ENCODE measurements at places on chromosomes 7 and 10.
A peak's percentile ranks its signal among the peaks of the same experiment; 100 is the strongest.

DNA sequence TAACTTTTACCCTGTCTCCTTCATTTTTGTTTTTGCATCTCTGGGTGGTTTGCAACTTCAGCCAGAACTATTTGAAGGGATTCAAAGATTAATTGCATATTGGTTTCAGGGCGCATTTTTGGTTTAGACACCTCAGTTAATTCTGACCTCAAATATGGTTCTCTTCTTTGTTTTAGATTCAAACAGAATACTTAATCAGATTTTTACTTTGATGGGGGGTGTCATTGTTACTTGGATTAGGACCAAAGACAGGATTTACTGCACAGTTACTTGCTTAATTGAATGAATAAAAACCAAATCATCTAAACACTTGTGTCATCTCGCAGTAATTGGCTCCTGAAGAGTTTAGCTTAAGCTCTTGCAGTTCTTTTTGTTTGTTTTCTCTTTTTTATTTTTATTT, 100.9 kb downstream of the PHTF2 start:
- DNase-seq, result no peak

DNA sequence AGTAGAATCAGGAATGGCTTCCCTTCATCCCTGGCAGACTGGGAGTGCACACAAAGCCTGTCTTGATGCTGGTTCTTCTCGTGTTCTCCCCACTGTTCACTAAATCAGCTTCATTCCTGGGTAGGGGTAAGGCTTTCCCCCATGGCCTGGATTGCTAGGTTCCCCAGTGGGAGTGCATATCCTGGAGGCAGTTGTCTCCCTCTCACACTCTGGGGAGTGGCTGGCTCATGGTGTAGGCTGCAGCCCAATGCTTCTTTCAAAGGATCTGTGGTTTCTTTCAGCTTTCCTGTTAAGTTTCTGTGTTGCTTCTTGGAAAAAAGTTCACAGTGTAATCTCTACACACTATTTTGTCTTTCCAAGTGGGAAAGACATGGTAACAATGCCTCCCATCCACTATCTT, 32.6 kb upstream of the ARMC3 start:
- DNase-seq, result no peak

DNA sequence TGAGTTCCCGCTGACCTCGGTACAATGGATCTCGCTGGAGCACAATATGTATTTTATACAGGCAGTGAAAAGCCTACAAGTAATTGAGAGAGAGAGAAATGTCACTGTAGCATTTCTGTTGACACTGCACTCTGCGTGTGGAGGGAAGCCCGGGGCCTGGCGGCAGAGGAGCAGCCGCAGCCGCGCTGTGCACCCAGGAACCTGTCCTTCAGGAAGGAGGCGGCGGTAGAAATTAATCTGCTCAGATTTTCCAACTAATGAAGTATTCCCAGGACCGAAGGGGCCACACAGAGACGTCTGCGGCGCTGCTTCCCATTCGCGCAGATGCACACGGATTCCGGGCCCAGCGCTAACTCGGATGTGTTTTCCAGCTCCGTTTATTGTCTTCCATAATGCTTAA, 170.1 kb downstream of the EBF3 start:
- no peak for DNase-seq

DNA sequence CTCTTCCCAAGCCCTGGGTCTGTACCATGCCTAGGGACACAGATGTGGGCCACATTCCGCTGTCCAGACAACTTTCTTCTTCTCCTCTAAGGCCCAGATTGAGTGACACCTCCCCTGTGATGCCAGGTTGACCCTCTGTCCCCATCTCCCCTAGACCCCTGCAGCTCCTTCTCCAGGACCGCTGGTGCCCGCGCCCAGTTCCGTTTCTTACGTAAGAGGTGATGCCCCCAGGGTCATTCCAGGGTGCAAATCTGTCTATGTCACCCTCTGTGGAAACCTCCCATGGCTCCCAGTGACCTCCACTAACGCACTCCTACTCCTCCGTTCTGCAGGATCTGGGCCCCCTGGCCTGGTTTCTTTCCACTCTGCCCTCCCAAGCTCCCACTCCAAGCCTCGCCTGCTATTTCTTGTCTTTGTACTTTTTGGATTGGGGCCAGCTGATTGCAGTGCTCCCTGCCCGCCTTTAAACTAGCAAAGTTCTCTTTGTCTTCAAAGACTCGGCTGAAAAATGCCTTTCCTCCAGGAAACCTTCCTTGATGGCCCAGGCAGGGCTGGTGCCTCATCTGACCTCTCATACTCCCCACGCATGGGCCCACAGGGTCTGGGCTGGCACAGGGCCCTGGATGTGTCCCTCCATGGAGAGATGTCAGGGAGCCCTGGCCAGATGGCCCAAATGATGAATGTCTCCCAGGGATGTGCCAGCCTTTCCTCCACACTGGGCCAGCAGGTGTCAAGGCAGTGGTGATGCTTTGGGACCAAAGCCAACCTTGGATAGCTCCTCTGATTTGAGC, 21.3 kb upstream of the ELN start:
- no peak for DNase-seq

- DNase-seq, result peak; percentile 81
Observed at GRCh38 chr7:1086588-1087464, 1.1 kb upstream of the GPER1 start.

DNA sequence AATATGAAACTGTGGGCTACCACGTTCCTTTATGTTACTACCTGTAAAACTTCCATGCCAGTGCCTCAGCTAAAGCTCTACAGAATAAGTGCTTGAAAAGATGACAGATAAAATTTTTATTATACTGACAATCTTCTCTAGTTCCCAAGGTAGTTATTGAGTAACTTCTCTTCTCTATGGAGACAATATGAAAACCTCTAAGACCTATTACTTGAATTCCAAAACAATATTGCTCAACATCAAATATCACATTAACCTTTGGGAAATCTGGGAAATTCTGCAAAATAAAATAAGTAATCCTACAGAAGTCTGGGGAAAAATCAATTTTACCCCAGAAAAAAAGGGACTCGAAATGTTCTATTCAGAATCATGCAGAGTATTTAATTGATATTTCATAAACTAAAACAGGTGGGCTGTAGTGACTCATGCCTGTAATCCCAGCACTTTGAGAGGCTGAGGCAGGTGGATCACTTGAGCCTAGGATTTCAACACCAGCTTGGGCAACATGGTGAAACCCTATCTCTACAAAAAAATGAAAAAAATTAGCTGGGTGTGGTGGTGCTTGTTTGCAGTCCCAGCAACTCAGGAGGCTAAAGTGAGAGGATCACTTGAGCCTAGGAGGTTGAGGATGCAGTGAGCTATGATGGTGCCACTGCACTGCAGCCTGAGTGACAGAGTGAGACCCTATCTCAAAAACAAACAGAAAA, 23.8 kb upstream of the ANK3 start:
- DNase-seq, result no peak

DNA sequence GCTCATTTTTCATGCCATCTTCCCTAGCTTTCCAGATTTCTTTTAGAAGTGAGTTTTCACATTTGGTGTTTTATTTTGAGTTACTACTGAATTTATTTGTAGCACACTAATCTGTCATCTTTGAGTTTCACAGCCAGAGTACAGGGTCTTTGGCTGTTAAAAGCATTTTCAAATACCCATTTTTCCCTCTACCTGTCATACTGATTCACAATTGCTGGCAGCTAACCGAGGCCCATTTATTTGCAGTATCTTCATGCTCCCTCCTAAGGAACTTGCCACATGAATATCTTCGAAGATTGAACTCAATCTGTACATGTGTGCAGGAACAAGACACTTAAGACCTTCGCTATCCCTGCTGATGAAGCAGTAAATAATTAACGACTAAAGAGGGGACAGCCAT, 44.8 kb upstream of the DKK1 start:
- no peak for DNase-seq

DNA sequence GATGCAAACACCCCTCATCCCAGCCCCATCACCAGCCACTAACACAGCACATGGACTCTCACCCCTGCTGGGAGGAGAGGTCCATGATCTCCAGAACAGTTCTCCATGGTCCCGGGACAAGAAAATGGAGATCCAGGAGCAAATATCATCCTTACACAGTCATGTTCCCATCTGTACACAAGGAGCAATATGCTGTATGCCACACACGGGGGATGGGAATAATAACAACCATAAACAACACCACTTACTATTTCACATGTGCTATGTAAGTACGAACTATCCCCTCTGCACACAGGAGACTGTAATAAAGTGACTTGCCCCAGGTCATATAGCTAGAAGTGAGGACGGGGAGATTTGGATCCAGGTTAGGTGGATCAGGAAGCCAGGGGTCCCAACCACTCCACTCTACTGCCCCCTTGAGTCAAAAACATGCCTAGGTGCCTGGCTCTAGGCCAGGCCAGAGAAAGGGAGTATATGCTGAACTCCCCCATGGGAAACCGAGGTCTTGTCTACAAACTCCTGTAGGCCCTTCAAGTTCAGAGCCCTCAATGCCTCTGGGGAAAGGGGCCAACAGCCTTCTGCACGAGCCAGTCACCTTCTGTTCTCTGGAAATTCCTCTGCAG, 34.1 kb downstream of the LRRC20 start:
- DNase-seq, result peak; percentile 61

GRCh38 chr10:48335788-48336187, 29.3 kb downstream of the MAPK8 start:
- DNase-seq, result no peak

GRCh38 chr7:135825406-135825805, 76.8 kb upstream of the FAM180A start:
- no peak for DNase-seq

GRCh38 chr7:49639068-49639593, 134.3 kb upstream of the VWC2 start:
- DNase-seq, result no peak

GRCh38 chr10:30045961-30046360, 13.4 kb downstream of the JCAD start:
- no peak for DNase-seq

DNA sequence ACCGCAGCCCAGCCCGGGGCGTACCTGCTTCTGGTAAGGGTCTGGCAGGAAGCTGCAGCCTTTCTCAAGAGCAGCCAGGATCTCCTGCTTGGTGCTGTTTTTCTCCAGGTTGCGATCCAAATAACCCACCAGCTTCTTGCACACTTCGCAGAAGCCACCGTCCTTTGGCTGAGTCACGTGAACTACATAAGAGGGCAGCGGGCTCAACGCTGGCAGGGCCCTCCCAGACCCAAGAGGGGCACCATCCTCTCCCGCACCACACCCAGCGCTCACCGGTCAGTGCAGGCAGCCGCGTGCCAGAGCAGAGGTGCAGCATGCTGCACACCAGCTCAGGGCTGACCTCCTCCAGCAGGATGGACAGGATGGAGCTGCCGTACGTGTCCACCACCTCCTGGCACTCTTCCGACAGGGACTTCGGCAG, 31.6 kb downstream of the PSAP start:
- DNase-seq, result no peak

- DNase-seq, result no peak
Observed at GRCh38 chr10:7768417-7768816, 19.4 kb downstream of the KIN start.

GRCh38 chr10:384538-385305, 249.5 kb downstream of the ZMYND11 start:
- no peak for DNase-seq

DNA sequence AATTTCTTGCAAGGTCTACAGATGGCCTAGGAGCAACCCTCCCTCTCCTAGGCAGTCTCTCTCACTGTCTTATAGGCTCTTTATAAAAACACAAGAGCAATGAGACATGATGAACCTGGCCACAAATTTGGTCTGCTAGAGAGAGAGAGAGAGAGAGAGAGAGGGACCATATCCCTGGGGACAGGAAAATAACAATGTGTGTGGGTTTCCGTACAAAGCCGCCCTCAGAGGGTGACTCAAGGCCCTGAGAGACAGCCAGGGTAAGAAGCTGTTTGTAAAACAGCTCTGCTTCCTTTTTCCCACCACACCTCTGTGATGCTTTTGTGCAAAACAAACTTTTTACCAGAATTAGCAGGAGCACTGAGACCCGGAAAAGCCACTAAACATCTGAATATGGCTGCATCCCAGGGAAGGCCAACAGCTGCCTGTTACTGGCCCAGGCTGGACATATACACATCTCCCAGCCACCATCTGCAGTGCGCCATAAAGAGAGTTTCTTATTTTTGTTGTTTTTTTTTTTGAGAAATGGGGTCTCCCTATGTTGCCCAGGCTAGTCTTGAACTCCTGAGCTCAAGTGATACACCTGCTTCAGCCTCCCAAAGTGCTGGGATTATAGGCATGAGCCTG, 18.4 kb downstream of the GIMAP5 start:
- DNase-seq, result peak; percentile 71

- DNase-seq, result no peak
Observed at GRCh38 chr7:120586571-120586970, 271.4 kb downstream of the TSPAN12 start.

Measured in suppressor macrophage treated with lipopolysaccharide for 4 hours (primary cell).